Thyroid gland (tissue), 4 donors: ENCODE measurements at places on chromosomes 16 and 17. TPM values are rescaled to one million over a fixed set of nuclear protein-coding genes. Genes with fewer than 3 reads are reported as not detected.

CDH15 gene
- not detected for total RNA-seq

GRCh38 chr16:9555051-9555450 lies 463.6 kb downstream of the HAPSTR1 start:
- no peak for DNase-seq

- no peak for DNase-seq
Measured at GRCh38 chr17:43661699-43662412, at the start of gene MEOX1. Gene MEOX1 (minus strand): TSS chr17:43661922. CDS start chr17:43661534, 388 bp downstream.

ABCA8 gene
- 95.4 TPM for total RNA-seq

GRCh38 chr17:8016632-8017424 lies 14.4 kb downstream of the GUCY2D start:
- DNase-seq: peak; percentile 55

- no peak for DNase-seq
Measured at GRCh38 chr16:82857693-82858365, 231.1 kb downstream of the CDH13 start.

YBX2 gene
- total RNA-seq: 1.2 TPM

DNA sequence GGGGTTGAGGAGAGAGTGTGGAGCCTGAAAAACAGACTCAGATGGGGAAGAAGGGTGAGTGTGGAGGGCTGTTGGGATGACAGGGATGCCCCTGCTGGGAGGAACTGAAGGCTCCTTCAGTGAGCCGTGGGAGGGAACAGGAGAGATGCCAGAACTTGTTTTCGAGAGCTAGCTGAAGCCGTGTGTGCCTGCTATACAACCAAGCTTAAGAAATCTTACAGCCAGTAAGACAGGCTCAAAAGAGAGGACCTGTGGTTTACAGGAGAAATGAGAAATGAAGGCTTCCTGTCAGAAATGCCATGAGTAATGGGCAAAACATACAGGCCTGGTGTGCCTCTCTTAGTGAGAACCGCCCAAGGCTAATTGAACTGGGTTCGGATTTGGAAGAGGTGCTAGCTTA lies 99.6 kb downstream of the SPACA3 start:
- no peak for DNase-seq
